ENCODE measurements at places on chromosomes 6 and 20.
A peak's percentile ranks its signal among the peaks of the same experiment; 100 is the strongest.

GRCh38 chr6:80608881-80609280, 502.4 kb downstream of the BCKDHB start:
- DNase-seq, result peak; percentile 61

- no peak for DNase-seq
Observed at GRCh38 chr6:64680446-64680845, 1026.6 kb downstream of the EYS start.

- peak; percentile 99 for DNase-seq
Observed at GRCh38 chr6:105601541-105602236, 198.8 kb upstream of the PREP start.

GRCh38 chr6:20069021-20069522, 143.2 kb downstream of the MBOAT1 start:
- no peak for DNase-seq

DNA sequence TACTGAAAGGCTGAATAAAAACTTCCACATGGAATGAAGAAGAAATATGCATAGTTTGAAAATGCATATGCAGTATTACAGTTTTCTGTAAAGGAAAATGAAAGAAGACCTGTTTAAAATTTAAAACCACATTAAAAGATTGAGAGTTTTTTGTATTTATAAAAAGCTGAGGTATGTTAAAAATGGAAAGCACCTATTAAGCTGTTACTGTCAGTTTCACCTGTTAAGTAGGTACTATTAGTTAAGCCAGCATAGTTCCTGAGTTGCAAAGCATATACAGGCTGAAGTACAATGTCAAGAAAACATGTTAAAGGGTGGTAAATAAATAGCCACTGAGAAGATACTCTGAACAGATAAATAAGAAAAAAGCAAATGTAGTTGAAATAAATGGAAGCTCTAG, 69.9 kb downstream of the ATXN1 start:
- DNase-seq, result no peak

GRCh38 chr20:32991383-32991782, 12.8 kb downstream of the SUN5 start:
- DNase-seq, result no peak

DNA sequence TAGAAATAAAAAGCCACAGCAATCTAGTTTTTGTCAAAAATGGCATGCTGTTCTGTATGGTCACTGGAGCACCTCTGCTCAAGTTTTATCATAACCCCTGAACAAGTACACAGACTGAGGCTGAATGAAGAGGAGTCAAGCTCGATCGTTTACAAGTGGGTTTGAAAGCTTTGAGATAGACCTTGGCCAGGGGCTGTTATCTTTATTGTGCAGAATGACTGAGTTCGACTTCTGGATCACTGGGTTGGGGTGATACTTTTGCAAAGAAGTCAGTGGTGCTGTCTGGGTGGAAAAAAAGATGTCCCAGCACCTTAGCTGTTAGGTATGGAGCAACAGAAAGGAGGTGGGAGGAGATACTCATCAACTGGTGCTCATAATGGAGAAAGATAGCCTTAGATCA, 446.0 kb downstream of the HACE1 start:
- DNase-seq, result no peak

DNA sequence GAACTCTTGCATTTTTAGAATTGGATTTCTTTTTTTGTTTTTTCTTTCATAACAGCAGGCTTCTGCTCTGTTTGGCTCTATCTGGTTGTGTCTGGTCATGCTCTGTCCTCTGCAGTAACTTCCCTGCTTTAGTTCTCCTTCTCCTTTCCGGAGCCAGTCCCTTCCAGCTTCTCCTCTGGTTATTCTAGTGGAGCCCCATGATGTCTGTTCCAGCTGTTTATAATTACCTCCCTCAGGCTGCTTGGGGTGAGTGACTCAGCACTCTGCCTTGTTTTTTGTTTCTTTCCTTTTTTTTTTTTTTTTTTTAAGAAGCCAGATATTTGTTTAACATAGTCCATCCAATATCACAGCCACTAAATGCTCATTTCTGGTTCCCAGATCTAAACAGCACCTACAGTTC, 409.6 kb downstream of the MAFB start:
- peak; percentile 3 for DNase-seq

GRCh38 chr20:53162251-53162835, 190.2 kb downstream of the TSHZ2 start:
- peak; percentile 1 for DNase-seq

- no peak for DNase-seq
Observed at GRCh38 chr6:64672131-64672530, 1034.9 kb downstream of the EYS start.

DNA sequence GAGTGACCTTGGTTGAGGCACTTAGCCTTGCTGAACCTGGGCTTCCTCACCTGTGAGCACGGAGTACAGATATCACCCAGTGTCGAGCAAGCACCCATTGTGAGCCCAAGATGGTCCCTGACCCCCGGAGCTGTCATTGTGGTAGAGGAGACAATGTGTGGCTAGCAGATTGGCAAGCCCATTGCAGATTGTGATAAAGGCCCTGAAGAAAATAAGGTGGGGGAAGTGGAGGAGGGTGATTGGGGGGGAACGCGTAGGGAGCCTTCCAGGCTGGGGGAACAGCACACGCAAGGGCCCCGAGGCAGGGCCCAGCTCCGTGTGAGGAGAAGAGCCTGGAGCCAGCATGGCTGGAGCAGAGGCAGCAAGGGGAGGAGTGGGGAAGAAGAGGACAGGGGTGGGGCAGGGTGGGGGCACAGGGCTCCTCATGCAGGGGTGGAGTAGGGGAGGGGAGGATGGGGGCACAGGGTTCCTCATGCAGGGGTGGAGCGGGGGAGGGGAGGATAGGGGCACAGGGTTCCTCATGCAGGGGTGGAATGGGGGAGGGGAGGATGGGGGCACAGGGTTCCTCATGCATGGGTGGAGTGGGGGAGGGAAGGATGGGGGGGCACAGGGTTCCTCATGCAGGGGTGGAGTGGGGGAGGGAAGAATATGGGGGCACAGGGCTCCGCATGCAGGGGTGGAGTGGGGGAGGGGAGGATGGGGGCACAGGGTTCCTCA, 7.0 kb downstream of the CEBPB start:
- DNase-seq, result no peak

DNA sequence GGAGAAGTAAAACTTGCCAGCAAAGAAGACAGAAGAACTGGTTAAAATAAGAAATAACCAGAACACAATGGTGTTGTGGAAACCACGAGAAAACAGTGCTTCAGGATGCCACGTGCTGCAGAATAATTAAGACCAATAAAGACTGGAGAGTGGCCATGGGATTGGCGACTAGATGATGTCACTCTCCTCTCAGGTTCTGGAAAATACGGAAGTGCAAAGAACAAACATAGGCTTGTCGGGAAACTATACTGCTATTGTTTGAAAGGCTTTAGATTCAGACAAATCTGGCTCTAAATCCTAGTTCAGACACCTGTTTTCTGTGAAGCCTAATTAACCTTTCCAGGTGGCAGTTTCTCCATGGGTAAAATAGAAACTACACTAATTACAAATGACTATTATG, 138.4 kb upstream of the STXBP5 start:
- no peak for DNase-seq

- peak; percentile 55 for DNase-seq
Observed at GRCh38 chr6:56595490-56596122, 47.1 kb downstream of the DST start.

GRCh38 chr20:56249244-56249955, 868 bp downstream of the MC3R start:
- no peak for DNase-seq

- DNase-seq, result no peak
Observed at GRCh38 chr20:10297684-10298240, 79.1 kb downstream of the SNAP25 start.

DNA sequence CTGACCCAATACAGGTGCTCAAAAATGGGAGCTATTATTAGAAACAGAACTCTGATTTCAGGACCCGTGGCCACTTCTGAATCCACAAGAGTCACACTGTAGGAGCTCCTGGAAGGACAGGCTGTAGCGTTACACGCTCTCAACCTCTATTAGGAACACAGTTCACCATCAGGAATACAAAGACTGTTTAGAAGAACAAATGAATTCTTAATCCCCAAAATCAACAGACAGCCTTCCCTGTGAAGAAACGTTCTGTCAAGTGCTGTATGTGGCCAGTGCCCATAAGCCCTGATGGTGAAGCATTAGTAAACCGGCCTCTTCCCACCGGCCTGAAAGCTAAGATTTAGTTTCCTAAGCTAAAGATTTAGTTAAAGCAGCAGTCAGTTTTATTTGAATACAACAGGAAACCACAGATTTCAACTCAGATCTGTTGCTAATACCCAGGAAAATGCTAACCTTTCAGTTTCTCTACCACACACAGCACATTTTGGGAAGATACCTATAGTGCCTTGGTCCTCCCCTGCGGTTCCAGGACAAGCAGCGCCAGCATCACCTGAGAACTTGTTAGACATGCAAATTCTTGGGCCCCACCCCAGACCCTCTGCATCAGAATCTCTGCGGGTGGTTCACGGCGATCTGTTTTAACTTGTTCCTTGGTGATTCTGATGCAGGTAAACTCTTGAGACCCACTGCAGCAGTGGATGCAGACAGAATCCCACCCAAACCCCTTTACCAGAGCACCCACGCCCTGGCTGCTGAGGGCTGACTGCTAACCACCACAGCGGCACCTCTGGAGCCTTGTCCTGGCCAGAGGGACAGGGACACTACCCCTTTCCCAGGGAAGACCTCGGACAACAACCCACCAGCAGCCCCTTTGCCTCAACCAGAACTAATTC, 33.4 kb downstream of the MTRES1 start:
- no peak for DNase-seq

GRCh38 chr20:20085812-20086211, 33.5 kb downstream of the CFAP61 start:
- no peak for DNase-seq

GRCh38 chr6:70375882-70376281, 37.4 kb upstream of the FAM135A start:
- DNase-seq, result no peak

- peak; percentile 80 for DNase-seq
Observed at GRCh38 chr6:17418281-17419188, 25.1 kb downstream of the CAP2 start.

- no peak for DNase-seq
Observed at GRCh38 chr6:109471105-109471810, 11.8 kb downstream of the ZBTB24 start.

DNA sequence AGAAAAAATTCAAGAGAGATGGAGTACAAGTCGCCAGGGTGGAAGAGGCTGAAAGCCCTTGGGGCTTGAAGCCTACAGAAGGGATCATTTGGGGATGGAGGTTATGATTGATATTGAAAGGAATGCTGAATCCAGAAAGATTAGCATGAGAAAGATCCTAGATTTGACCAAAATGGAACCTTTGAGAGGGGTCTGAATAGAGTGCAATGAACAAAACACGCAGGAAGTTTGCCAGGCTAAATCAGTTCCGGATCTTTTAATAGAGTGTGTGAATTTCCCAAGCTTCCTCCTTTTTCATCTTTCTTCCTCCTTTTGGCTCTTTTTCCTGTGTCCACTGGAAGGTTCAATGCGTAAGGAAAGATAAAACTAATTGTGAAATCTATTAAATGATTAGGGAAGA, 15.3 kb downstream of the IPCEF1 start:
- no peak for DNase-seq

DNA sequence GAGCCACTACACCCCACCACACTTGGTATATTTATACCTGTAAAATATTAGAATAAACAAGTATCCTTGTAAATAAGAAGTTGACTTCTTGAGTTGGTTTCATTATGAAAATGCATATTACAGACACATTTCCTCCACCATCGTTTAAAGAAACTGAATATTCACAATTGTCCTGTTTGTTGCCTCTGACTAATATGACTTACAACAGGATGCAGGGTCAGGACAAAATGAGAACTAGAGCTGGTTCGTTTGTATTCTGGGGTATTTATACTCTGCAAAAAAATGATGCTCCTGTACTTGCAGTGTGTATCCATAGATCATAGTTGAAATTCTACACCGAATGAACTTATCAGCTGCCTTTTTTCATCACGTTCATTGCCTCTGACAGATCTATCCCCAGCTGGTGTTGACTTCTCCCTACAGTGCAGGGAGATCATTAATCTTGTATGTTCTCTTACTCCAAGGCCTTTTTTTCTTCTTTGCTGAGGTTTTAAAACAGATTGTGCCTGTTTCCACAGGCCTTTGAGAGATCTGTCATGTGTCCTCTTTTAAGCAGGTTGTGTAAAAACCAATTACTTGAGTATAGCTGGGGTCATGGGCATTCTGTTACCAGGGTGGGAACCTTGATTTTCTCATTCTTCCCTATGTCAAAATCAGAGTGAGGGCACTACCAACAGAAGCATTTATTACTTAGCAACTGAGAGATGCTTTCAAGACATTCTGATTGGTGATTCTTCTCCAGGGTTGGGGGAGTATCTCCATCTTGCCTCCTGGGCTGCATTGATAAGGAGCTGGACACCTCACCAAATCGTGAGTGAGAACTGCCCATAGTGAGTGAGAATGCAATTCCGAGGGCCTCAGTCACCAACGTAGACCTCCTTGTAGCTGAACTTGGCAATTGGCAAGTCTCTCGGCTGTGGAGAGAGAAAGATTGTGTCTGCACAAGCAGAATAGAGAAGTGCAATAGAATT, 78.8 kb upstream of the CD83 start:
- peak; percentile 90 for DNase-seq

GRCh38 chr20:25672659-25673235, 23.9 kb downstream of the ZNF337 start:
- DNase-seq, result no peak

DNA sequence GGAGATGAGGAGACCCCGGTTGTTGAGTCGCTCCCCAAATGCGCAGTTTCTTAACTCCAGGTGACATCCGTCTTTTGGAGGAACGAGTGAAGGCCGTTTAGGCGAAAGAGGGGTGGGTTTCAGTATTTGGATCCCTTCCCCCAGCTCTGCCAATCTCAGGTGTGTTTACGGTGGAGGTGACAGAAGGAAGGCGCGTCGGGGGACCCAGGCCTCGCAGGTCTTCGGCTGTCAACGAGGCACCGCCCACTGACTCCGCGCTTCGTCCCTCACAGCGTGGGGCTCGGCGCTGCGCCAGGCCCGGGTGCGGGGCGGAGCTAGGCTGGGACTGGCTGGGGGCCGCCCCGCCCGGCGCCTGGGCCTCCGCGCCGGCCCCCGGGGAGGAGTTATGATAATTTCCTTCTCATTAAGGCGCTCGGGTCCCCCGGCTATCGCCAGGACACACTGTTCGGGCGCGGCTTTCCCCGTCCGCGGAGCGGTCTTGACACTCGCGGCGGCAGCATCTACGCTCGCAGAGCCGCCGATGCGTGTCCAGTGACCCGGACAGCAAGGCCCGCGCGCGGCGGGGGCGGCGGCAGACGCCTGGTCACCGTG, at the start of gene TFAP2C:
TSS of gene TFAP2C (plus strand) at position 434 of the 591 bp plus-strand sequence. CDS start 239 bp downstream, outside the sequence.
- no peak for DNase-seq

DNA sequence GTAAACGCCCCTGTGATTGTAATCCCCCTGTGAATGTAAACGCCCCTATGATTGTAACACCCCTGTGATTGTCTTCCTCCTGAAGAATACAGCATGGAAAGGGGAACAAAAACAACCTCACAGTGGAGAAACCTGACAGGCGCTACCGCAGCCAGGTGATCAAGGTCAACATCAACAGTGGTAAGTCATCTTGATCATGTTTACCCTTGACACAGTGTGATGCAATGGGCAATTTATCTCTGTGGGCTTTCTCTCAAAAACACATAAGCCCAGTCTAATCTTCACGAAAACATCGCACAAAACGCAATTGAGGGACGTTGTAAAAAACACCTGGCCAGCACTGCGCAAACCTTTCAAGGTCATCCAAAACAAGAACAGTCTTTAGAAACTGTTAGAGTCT, 277.2 kb downstream of the PRKN start:
- no peak for DNase-seq

Data from LHCN-M2 (cell line).